ENCODE measurements at places on chromosomes 11 and 22. TPM values are rescaled to one million over a fixed set of nuclear protein-coding genes. Genes with fewer than 3 reads are reported as not detected.
A peak's percentile ranks its signal among the peaks of the same experiment; 100 is the strongest.

DNA sequence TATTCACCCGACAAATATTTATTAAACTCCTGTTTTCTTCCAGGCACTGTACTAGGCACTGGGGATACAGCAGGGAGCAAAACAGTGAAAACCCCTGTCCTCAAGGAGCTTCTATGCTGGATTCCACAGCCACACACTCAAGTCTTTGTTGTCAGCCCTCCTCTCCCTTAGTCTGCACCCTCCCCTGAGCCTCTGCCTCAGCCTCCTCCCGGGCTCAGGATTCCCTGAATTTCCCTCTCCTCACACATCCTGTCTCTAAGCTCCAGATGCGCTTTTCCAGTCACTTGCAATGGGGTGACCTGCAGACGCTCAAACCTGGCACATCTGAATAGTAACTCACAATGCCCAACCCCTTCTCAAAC, 13.5 kb upstream of the TUB start:
- DNase-seq = no peak

GRCh38 chr22:45334068-45334467, 24.3 kb downstream of the FAM118A start:
- no peak for DNase-seq

DNA sequence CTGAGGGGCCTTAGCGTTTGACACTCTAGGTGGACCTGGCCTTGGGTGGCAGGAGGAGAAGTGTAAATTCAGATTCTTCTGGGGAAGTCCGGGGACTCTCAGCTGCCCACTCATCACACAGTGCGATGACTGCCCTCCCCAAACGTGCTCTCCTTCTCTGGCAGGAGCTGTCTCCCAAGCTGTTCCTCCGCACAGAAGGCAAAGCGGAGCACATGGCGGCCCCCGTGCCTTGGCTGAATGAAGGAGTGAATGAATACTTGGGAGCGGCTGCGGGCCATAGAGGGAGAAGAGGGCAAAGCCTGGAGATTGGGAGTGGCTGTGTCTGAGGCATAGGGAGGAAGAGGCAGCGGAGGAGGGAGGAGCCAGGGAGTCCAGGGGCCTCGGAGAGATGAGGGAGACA, 6.9 kb upstream of the NAA40 start:
- no peak for DNase-seq

DNA sequence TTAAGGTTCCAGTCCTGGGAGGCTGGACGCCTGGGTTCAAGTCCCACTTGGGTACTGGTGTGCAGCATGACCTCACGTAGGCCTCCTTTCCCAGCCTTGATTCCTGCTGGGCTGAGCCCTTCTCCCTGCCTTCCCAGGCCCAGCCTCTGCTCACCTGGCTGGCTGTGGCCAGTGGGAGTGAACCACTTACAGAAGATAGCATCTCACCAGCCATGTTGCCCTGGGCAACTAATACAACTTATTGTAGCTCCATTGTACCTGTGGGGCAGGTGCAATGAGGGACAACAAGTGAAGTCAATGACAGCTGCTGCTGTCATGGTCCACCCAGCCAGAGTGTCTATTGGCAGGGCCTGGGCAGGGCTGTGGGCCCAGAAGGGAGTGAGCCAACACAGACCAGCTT, 48.4 kb upstream of the MPEG1 start:
- no peak for DNase-seq

ART5 gene
- not detected for total RNA-seq

OR52H1 gene
- 0.70 TPM for total RNA-seq

GRCh38 chr11:83641511-83641910, 355.3 kb upstream of the CCDC90B start:
- DNase-seq = no peak

OR51B5 gene
- not detected for total RNA-seq

DNA sequence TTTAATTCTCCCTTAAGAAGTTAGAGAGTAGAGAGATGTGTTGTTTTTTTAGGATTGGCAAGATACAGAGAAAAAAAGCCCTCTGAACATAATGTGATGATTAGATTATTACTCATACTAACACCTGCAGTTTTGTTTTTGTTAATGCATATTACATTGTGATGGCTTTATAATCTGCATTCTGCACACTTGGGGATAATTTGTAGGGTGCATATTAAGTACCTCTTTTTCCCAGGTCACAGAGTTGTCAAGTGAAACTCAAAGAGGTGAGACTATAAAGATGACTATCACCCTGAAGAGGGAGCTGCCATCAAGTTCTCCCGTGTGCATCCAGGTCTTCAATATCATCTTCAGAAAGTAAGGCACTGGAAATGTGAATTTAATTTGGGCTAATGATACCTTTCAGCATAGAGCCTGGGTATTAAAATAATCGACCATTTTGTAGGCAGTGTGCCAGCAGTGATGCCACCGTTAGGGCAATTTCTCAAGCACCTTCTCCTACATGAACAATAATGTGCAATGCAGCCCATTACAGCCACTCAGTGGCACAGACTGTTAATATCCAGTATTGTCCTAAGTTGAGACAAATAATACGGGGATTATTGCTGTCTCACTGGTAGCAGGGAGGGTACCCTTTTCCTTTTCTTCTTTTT, 16.2 kb downstream of the PIWIL4 start:
- DNase-seq = no peak

GGTLC2 gene
- total RNA-seq = not detected

DNA sequence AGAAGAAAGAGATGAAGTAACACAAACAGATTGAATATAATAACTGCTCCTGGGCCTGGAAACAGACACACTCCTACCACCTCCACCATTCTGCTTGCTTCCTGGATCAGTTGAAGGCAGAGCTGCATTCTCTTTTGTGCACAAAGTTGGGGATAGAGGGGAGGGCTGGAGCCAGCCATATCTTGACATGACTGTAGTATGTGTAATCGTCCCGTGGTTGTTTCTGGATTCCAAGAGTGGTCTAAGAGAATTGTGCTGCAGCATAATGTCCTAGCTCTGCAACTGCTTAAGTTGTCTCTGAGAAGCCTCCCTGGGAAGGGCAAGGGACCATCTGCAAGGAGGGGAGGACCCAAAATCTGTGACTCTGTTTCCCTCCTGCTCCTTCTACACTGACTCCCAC, 3.2 kb downstream of the CRY2 start:
- no peak for DNase-seq

- no peak for DNase-seq
These were observed 65.6 kb upstream of the SESN3 start for GRCh38 chr11:95296621-95297025.

DNA sequence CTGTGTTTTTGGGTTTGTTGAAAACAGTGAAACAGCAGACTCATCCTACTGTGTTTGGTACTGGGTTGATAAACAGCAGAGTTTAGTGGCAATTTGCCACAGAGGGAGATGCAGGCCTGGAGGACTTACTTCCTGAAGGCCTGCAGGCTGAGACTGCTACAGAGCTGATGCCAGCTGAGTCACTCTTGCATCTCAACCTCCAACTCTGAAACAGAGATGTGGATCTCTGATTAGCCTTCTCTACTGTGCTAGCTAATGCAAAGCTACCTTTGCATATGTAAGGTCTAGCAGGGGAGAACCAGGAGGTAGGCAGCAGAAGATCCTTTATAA, 14.3 kb downstream of the ATP5MG start:
- peak; percentile 18 for DNase-seq

ANKK1 gene
- total RNA-seq = 0.73 TPM

RPL27A gene
- 672 TPM for total RNA-seq

DNA sequence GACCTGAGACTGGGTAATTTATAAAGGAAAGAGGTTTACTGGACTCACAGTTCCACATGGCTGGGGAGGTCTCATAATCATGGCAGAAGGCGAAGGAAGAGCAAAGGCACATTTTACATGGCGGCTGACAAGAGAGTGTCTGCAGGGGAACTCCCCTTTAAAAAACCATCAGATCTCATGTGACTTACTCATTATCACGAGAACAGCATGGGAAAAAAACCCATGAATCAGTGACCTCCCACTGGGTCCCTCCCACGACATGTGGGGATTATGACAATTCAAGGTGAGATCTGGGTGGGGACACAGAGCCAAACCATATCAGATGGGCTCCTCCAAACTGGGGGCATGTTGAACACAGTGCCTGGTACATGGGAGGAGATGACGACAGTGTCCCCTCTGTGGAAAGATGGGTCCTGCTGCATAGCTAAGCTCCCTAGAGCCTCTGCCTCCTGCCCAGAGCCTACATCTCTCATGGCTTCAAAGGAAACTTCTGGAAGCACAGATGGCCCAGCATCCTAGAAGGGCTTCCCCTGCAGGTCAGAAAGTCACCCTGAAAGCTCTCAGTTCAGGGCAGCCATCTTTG, 46.1 kb downstream of the MYEOV start:
- peak; percentile 9 for DNase-seq

GRCh38 chr11:121235057-121235456, 57.5 kb upstream of the SC5D start:
- DNase-seq = no peak

- DNase-seq = no peak
These were observed 225.8 kb downstream of the ETS1 start for GRCh38 chr11:128361451-128362020.

- no peak for DNase-seq
These were observed 25.8 kb downstream of the QSER1 start for GRCh38 chr11:32918427-32918826.

- no peak for DNase-seq
These were observed 79.8 kb downstream of the GRIA4 start for GRCh38 chr11:105689631-105690030.

- DNase-seq = no peak
These were observed 65.1 kb upstream of the PITPNB start for GRCh38 chr22:27984001-27984695.

GRCh38 chr11:78646564-78647185, 72.0 kb upstream of the NARS2 start:
- DNase-seq = no peak

- DNase-seq = no peak
These were observed 30.7 kb downstream of the WEE1 start for GRCh38 chr11:9604134-9604533.

MUC15 gene
- total RNA-seq = not detected

DNA sequence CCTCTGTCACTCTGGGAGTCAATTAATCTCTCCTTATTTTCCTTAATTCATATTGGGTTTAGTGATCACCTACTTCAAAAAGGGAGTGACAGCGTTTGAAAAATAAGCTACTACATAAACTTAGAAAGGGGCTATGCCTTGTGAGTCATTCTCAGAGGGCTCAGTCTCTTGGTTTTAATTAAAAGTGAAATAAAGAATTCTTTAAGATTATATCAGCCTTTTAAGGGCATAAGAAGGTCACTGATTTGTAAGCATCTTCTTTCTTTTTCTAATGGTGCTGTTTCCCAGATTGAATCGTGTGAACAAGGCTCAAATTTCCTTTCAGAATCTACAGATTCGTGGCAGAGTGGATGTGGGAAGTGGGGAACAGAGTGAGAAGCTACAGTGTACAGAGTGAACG, 636.2 kb upstream of the CCDC90B start:
- no peak for DNase-seq

- DNase-seq = no peak
These were observed 85.7 kb upstream of the LIN7C start for GRCh38 chr11:27592098-27592780.

DNA sequence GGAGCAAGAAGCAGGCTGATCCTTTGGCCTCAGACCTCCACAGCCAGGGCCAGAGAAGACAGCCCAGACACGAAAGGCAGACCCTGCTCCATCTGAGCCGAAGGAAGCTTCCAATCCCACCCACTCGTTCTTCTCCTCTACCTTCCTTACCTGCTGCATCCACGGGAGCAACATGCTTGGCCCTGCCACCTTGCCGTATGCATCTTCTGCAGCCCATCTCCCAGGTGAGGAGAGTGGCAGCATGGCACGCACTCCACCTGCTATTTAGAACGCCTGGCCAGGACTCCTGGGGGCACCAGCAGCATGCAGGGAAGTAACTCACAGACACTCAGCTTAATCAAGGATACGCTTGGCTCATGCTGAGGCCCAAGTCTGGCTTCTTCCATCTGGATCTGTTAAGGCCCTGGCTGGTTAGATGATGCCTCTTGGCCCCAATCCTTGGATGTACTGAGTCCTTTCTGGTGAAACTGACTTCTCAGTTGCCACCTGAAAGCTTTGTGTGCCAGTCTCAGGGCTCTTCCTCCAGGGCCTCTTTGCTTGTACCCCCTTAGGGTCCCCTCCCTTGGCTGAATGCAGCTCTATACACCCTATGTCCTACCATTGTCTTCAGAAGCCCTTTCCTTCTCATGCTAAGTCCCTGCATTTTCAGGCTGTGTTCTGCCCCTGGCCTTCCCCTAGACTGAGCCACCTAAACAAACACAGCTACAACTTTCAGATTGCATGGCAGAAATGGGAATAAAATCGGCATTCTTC, 604.9 kb downstream of the BUD13 start:
- DNase-seq = no peak

GRCh38 chr11:68574308-68574707, 110.0 kb upstream of the GAL start:
- no peak for DNase-seq

GRCh38 chr22:39249086-39249704, 4.4 kb upstream of the PDGFB start:
- no peak for DNase-seq

FADS1 gene
- 10.2 TPM for total RNA-seq

SMTNL1 gene
- total RNA-seq = not detected

ART1 gene
- total RNA-seq = not detected

DNA sequence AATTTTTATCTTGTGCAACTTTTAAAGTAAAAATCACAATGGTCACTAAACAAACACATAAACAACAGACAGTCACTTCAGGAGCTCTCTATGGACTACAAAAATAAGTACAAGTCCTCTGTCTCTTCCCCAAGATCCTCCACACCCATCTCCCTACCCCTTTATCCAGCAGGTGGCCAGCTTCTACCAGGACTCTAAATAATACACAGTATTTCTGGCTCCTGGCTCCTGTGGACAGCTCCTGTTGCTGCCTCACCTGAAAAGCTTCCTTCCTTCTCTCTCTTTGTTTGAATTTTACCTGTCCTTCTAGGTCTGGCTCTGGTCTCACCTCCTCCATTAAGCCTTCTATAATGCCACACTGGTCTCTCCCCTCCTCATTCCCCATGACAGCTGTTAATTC, 86.1 kb downstream of the CLPB start:
- DNase-seq = no peak

GAB2 gene
- total RNA-seq = 58.4 TPM

DNA sequence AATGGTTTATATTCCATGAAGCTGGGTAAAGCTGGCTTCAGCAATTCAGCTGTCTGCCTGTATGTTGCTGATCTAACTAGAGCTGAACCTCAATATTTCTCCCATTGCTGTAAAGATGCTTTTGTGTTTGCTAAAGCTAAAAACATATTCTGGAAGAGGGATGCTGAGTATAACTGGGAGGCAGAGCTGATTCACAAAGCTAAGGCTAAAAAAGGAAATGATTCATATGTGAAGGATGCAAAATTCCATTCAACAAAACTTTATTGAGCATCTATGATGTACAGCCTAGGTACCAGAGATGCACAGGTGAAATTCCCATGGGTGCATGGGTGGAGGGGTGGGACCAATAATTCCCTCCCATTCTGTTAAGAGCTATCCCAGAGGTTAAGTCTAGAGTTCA, 193.9 kb downstream of the KIF18A start:
- no peak for DNase-seq

Data from natural killer cell (primary cell).